ENCODE measurements at places on chromosomes 12 and 14. TPM values are rescaled to one million over a fixed set of nuclear protein-coding genes. Genes with fewer than 3 reads are reported as not detected.
A peak's percentile ranks its signal among the peaks of the same experiment; 100 is the strongest.

CLECL1 gene
- not detected for total RNA-seq

PDE3A gene
- 61.6 TPM for total RNA-seq

RD3L gene
- total RNA-seq, result not detected

RBP5 gene
- 11.1 TPM for total RNA-seq

NELL2 gene
- 31.3 TPM for total RNA-seq

HOXC10 gene
- 0.60 TPM for total RNA-seq

CCDC38 gene
- not detected for total RNA-seq

IL26 gene
- total RNA-seq, result not detected

SLC5A8 gene
- not detected for total RNA-seq

HOXC9 gene
- 0.10 TPM for total RNA-seq

CARMIL3 gene
- 0.40 TPM for total RNA-seq

C12orf54 gene
- total RNA-seq, result not detected

DNA sequence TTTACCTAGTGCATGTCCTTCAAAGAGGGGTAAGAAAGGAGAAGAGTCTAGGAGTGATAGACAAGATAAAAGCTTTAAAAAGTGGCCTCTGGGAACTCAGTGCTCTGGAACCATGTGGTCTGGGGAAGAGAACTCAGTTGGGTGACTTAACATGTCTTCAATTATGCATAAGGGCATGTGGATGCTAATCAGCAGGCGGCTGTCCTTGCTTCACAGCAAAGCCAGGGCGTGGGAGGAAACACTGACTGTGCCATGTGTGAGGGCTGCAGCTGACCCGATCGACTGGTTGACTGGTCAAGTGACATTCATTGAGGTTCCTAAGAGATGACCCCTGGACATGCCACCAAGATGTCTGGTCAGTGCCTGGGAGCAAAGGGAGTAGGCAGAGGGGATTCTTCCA lies 1053.8 kb downstream of the BCL11B start:
- DNase-seq, result no peak
- H3K36me3 ChIP-seq, result no peaks in the 10 kb centered on the region
- no peak overlapping the region for H3K27ac ChIP-seq
- H3K27me3 ChIP-seq, result peaks cover 20% of the 10 kb centered on the region
- H3K4me3 ChIP-seq, result no peak overlapping the region
- H3K4me1 ChIP-seq, result no peaks in the 10 kb centered on the region

DNA sequence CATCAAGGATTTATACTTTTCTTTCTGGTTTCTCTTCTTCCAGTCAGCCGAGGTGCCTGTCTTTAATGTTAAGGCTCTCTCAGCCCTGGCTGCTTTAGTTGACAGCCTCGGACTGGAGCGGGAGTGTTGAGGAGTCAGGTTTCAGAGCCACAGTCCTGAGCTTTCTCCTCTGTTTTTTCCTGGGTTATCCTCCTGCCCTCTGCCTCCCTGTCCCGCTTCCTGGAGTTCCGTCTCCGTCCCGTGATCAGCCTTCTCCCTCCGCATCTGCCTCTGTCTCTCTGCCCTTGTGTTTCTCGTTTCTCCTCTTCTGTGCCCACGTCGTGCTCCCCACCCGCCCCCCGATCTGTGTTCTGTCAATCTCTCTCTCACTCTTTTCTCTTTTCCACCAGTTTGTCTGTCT lies 33.0 kb downstream of the IQSEC3 start:
- peak; percentile 47 for DNase-seq
- peak overlapping the region; percentile 86 for H3K27ac ChIP-seq
- no peaks in the 10 kb centered on the region for H3K36me3 ChIP-seq
- peaks cover 3% of the 10 kb centered on the region for H3K27me3 ChIP-seq
- peaks cover 27% of the 10 kb centered on the region for H3K4me1 ChIP-seq

GRCh38 chr14:104822821-104823615 lies 22.1 kb downstream of the ZBTB42 start:
- DNase-seq, result peak; percentile 6
- no peaks in the 10 kb centered on the region for H3K27me3 ChIP-seq
- H3K4me1 ChIP-seq, result peaks cover 10% of the 10 kb centered on the region
- H3K36me3 ChIP-seq, result no peaks in the 10 kb centered on the region
- no peak overlapping the region for H3K27ac ChIP-seq
- no peak overlapping the region for H3K4me3 ChIP-seq

GRCh38 chr14:105059035-105059924 lies 6.0 kb downstream of the GPR132 start:
- H3K36me3 ChIP-seq, result no peaks in the 10 kb centered on the region
- H3K4me1 ChIP-seq, result peaks cover 15% of the 10 kb centered on the region
- no peak overlapping the region for H3K4me3 ChIP-seq
- H3K27me3 ChIP-seq, result no peaks in the 10 kb centered on the region
- no peak overlapping the region for H3K27ac ChIP-seq

- H3K36me3 ChIP-seq, result no peaks in the 10 kb centered on the region
- H3K27me3 ChIP-seq, result no peaks in the 10 kb centered on the region
- H3K4me3 ChIP-seq, result no peak overlapping the region
These were observed 127.6 kb downstream of the PAWR start for GRCh38 chr12:79563021-79563740.

DNA sequence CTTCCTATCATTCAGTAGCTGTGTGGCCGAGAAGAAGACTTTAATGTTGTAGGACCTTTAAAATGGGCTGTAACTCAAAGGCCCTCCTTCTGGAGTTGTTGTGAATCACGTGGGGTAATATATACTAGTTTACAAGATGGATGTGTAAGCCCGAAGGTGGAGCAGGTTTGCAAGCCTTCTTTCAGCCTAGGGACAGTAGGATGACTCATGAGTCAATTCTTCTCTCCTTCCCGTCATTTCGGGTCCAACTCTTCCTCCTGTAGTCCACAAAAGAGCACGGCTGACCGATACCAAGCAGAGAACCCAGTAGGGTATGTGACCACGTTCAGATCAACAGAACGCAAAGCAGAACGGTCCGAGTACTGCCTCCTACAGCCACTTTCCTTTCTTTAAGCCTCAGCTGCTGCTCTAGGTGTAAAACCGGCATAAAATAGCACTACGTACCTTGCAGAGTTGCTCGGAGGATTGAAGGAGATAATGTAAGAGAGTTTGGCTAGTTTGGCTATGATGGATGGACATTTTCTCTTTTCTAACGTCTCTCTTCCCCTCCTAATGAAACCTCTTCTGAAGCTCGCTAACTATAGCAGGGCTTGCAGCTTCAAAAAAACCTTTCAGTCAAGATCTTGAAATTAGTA lies 1.3 kb upstream of the RASSF3 start:
- H3K27me3 ChIP-seq, result no peaks in the 10 kb centered on the region
- peaks cover 7% of the 10 kb centered on the region for H3K4me1 ChIP-seq

- no peak overlapping the region for H3K27ac ChIP-seq
- H3K4me3 ChIP-seq, result no peak overlapping the region
- H3K36me3 ChIP-seq, result no peaks in the 10 kb centered on the region
- no peaks in the 10 kb centered on the region for H3K27me3 ChIP-seq
- DNase-seq, result no peak
These were observed 1401.8 kb downstream of the FSCB start for GRCh38 chr14:43105305-43105704.

- no peak overlapping the region for H3K4me3 ChIP-seq
- H3K4me1 ChIP-seq, result no peaks in the 10 kb centered on the region
- H3K27ac ChIP-seq, result no peak overlapping the region
- no peaks in the 10 kb centered on the region for H3K36me3 ChIP-seq
- no peak for DNase-seq
- H3K27me3 ChIP-seq, result no peaks in the 10 kb centered on the region
These were observed 52.6 kb upstream of the RIC8B start for GRCh38 chr12:106721915-106722314.

GRCh38 chr14:50795909-50796308 lies 35.1 kb downstream of the NIN start:
- DNase-seq, result no peak
- H3K4me1 ChIP-seq, result peaks cover 8% of the 10 kb centered on the region
- H3K27ac ChIP-seq, result no peak overlapping the region
- H3K4me3 ChIP-seq, result no peak overlapping the region

GRCh38 chr12:130650131-130650530 lies 66.0 kb downstream of the RIMBP2 start:
- DNase-seq, result no peak
- no peaks in the 10 kb centered on the region for H3K4me1 ChIP-seq
- no peaks in the 10 kb centered on the region for H3K27me3 ChIP-seq
- no peak overlapping the region for H3K4me3 ChIP-seq

GRCh38 chr12:116159593-116160200 lies 117.8 kb downstream of the MED13L start:
- H3K27ac ChIP-seq, result no peak overlapping the region
- no peaks in the 10 kb centered on the region for H3K27me3 ChIP-seq
- H3K4me3 ChIP-seq, result no peak overlapping the region
- H3K4me1 ChIP-seq, result peaks cover 43% of the 10 kb centered on the region
- no peak for DNase-seq

GRCh38 chr12:30437044-30437443 lies 258.6 kb downstream of the IPO8 start:
- H3K4me1 ChIP-seq, result peaks cover 4% of the 10 kb centered on the region
- H3K27ac ChIP-seq, result peak overlapping the region; percentile 52
- no peaks in the 10 kb centered on the region for H3K27me3 ChIP-seq
- H3K4me3 ChIP-seq, result no peak overlapping the region

DNA sequence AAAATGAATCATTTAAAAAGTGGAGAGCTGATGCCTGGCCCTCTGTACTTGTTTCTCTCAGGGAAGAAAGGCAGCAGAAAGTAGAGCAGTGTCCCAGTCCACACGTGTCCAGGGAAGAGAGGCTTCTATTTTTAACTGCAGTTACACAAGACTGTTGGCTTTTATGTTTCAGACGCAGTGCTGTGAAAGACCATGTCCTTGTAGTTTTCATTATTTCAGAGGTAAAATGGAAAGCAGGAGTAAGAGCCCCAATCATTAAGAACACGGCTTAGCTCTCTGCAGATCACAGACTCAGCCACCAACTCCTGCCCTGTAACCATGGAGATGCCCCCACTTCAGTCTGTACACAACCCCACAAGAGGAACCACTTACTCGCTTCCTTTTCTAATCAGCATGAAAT lies 336.3 kb downstream of the DAD1 start:
- no peak overlapping the region for H3K4me3 ChIP-seq
- H3K36me3 ChIP-seq, result no peaks in the 10 kb centered on the region
- no peak for DNase-seq
- no peaks in the 10 kb centered on the region for H3K27me3 ChIP-seq
- H3K27ac ChIP-seq, result no peak overlapping the region

GRCh38 chr14:72515779-72516770 lies 377.8 kb downstream of the DPF3 start:
- H3K27me3 ChIP-seq, result peaks cover 12% of the 10 kb centered on the region
- H3K36me3 ChIP-seq, result no peaks in the 10 kb centered on the region
- H3K4me3 ChIP-seq, result no peak overlapping the region
- DNase-seq, result no peak
- H3K4me1 ChIP-seq, result no peaks in the 10 kb centered on the region

GRCh38 chr12:88764781-88765480 lies 184.7 kb upstream of the KITLG start:
- H3K4me3 ChIP-seq, result no peak overlapping the region
- no peaks in the 10 kb centered on the region for H3K4me1 ChIP-seq
- DNase-seq, result no peak
- no peaks in the 10 kb centered on the region for H3K27me3 ChIP-seq
- no peaks in the 10 kb centered on the region for H3K36me3 ChIP-seq

DNA sequence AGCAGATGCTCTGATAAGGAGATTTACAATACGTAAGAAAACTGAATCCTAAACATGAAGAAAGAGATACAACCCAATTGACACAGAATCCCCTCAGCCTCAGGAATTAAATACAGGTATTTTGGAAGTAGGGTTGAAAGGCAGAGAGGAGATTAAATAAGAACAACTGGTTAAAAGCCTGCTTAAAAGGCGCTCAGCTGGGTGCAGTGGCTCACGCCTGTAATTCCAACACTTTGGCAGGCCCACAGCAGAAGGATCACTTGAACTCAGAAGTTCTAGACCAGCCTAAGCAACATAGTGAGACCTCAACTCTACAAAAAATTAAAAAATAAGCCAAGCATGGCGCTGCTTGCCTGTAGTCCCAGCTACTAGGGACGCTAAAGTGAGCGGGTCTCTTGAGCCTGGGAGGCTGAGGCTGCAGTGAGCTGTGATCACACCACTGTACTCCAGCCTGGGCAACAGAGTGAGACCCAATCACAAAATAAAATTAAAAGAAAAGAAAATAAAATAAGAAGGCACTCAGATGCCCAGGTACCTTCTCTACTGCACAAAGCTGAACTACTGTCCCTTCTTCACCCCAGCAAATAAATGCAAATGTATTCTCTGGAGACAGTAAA lies 32.9 kb downstream of the MED13L start:
- H3K27ac ChIP-seq, result peak overlapping the region; percentile 22
- DNase-seq, result no peak
- no peak overlapping the region for H3K4me3 ChIP-seq
- H3K4me1 ChIP-seq, result peaks cover 23% of the 10 kb centered on the region
- no peaks in the 10 kb centered on the region for H3K27me3 ChIP-seq
- no peaks in the 10 kb centered on the region for H3K36me3 ChIP-seq

DNA sequence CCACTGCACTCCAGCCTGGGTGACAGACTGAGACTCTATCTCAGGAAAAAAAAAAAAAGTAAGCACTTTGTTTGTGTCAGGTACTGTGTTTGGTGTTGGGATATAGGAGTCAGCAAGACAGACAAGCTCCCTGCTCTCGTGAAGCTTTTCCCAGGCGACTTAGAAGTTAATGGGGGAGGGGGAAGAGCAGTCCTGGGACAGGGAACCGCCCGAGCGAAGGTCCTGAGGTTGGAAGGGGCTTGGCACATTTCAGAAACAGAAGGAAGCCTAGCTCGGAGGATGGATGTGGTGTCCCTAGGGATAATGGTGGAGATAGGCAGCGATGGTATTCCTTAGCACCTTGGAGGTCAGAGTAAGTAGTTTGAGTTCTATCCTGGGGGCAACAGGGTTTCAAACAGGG lies 8.5 kb upstream of the COX6A1 start:
- no peak for DNase-seq
- H3K27me3 ChIP-seq, result no peaks in the 10 kb centered on the region
- H3K27ac ChIP-seq, result no peak overlapping the region
- H3K4me3 ChIP-seq, result no peak overlapping the region
- H3K4me1 ChIP-seq, result no peaks in the 10 kb centered on the region
- H3K36me3 ChIP-seq, result no peaks in the 10 kb centered on the region

- no peaks in the 10 kb centered on the region for H3K4me1 ChIP-seq
- H3K36me3 ChIP-seq, result no peaks in the 10 kb centered on the region
- no peaks in the 10 kb centered on the region for H3K27me3 ChIP-seq
- H3K4me3 ChIP-seq, result no peak overlapping the region
- no peak overlapping the region for H3K27ac ChIP-seq
- no peak for DNase-seq
These were observed 80.1 kb downstream of the SYNE3 start for GRCh38 chr14:95436354-95436753.

GRCh38 chr12:113396828-113397496 lies 6.7 kb downstream of the SDS start:
- no peaks in the 10 kb centered on the region for H3K4me1 ChIP-seq
- no peak overlapping the region for H3K27ac ChIP-seq
- no peaks in the 10 kb centered on the region for H3K36me3 ChIP-seq

GRCh38 chr12:42213023-42213422 lies 25.0 kb downstream of the YAF2 start:
- H3K27ac ChIP-seq, result no peak overlapping the region
- peaks cover 6% of the 10 kb centered on the region for H3K4me1 ChIP-seq

GRCh38 chr14:39733741-39734140 lies 301.5 kb upstream of the FBXO33 start:
- no peaks in the 10 kb centered on the region for H3K36me3 ChIP-seq
- no peaks in the 10 kb centered on the region for H3K4me1 ChIP-seq
- H3K27me3 ChIP-seq, result no peaks in the 10 kb centered on the region
- no peak overlapping the region for H3K4me3 ChIP-seq
- no peak overlapping the region for H3K27ac ChIP-seq
